Stimulated activated CD4-positive, alpha-beta T cell treated with anti-CD3 and anti-CD28 coated beads, Interleukin-1b, Interleukin-23, amount 100 ng/mL, for 1 hour (primary cell): ENCODE measurements at places on chromosomes 2 and 18.

GRCh38 chr2:88331239-88331638 is 121.3 kb downstream of the FOXI3 start:
- DNase-seq = no peak

DNA sequence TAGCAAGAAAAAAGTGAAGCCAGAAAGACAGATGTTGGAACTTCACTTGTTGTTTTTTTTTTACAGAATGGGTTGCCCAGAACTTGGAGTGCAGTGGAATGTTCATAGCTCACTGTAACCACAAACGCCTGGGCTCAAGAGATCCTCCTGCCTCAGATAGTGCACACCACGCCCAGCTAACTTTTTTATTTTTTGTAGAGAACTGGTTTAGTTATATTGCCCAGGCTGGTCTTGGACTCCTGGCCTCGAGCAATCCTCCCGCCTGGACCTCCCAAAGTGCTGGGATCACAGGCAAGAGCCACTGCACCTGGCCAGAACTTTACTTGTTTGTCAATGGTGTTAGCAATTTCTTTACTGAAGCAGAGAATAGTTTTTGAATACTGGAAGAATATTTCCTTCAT is 11.9 kb upstream of the ASPRV1 start:
- DNase-seq = no peak

GRCh38 chr18:57925706-57926105 is 118.3 kb upstream of the NEDD4L start:
- no peak for DNase-seq

DNA sequence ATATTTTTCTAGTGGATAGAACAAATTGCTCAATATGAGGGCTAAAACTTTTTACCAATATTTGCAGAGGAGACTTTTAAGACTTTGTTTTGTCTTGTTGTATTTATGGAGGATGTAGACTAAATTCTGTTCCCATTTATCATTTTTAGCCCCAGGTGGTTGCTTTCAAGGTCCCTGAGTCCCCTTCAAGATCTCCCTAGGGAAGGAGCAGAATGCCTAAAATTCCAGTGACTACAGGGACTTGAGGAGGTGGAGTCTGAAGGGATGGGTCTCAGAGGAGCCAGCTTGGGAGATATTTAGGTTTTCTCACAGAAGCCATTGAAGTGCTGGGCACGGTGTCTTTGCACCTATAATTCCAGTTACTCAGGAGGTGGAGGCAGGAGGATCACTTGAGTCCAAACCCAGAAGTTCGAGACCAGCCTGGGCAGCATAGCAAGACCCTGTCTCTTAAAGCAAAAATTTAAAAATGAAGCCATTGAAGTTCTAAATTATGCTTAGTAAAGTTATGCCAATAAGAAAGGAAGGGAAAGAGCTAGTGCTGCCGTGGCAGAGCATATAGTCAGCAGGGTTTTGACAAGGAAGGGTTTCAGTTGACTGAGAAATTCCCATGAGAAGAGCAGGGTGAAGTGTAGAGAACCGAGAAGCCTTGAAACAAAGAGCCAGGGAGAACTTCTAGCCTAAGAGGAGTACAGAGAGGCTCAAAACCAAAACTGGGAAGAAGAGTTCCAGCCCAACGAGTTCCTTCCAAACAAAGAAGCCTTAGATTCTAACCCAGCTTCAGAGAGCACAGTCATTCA is 43.4 kb downstream of the COMMD1 start:
- no peak for DNase-seq

DNA sequence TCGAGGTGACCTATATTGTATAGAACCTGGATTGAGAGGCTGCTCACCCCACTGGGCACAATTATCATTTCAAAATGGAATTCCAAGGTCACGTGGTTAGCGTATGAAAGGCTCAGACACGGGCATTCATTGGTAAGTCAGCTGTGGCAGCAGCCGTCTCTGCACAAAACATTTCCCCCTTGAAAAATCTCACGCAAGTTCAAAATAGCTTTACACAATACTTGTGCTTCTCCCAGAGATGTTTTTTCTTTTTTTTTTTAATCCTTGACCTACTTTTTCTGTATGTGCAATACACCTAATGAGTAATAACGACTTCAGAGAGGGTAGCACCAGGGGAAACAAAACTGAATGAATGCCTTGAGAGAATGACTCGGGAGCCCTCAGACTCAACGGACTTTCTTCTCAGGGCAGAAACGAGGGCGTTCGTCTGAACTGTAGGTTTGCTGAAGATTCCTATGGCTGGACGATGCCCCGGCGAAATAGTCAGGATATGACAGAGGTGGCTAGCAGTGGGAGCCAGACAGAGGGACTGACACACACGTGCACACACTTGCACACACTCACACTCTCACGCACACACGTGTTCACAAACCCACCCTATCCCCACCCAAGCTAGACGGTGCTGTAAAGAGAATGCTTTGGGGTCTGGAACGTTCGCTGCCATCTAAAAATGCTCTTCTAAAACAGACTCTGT is 77.8 kb downstream of the PDCL3 start:
- no peak for DNase-seq

GRCh38 chr2:150276737-150277136 is 210.7 kb downstream of the RND3 start:
- DNase-seq = no peak

DNA sequence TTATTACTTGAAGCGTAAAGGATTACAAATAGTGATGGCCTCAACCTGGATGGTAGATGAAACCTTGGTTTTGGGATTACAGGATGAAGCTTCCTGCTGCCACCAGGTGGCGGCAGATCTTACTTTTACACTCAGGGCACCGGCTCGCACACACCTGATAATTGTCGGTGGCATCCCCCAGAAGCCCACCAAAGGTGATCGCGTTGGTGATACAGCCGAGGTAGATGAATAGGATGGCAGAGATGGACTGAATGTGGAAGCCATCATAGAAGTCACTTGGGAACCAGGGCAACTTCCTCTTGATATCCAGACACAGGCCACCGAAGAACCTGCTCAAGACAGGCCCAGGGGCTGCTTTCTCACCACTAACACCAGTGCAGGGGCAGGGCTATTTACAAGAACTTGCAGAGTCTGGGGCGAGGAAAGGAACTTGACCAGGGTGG is 51.8 kb downstream of the MTHFD2 start:
- peak; percentile 7 for DNase-seq

DNA sequence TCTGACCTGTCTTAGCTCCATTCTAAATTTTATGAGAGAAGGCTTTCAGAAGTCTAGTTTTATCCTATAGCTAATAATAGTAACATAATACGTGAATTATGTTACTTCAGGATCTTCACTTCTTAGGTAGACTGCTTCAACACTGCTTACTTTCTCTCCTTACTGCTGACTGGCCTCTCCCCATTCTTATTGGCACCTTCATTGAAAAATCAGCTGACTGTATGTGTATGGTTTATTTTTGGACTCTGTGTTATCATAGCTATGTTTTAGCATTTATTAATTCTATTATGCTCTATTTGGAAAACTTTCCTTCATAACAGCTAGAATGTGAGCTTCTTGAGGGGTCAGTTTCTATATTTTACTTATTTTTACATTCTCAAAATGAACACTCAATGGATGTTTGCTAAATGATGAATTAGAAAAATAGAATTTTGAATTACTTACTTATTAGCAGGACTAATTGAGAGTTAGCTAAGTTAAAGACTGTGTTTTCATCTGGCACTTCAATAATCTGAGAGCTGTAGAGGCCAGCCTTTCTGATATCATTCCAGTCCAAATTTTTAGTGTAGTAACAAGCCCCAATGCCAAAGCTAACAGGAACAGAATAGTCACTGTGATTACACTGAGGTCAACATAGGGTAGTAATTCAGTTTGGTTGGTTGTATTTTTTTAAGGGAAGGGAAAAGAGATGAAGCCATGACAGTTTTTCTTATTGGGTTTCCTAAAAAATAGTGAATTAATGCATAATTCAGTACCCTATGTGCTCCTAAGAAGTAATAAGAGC is 92.3 kb downstream of the TTC27 start:
- DNase-seq = no peak

DNA sequence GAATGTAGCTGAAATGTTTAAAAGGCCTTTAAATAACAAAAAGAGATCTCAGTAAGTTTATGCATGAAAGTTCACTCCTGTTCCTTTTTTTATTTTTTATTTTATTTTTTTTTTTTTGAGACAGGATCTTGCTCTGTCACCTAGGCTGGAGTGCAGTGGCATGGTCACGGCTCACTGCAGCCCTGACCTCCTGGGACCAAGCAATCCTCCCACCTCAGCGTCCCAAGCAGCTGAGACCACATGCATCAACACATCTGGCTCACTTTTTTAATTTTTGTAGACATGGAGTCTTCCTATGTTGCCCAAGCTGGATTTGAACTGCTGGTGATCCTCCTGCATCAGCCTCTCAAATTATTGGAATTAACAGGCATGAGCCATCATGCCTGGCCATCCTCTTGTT is 84.3 kb downstream of the KANSL1L start:
- DNase-seq = no peak

DNA sequence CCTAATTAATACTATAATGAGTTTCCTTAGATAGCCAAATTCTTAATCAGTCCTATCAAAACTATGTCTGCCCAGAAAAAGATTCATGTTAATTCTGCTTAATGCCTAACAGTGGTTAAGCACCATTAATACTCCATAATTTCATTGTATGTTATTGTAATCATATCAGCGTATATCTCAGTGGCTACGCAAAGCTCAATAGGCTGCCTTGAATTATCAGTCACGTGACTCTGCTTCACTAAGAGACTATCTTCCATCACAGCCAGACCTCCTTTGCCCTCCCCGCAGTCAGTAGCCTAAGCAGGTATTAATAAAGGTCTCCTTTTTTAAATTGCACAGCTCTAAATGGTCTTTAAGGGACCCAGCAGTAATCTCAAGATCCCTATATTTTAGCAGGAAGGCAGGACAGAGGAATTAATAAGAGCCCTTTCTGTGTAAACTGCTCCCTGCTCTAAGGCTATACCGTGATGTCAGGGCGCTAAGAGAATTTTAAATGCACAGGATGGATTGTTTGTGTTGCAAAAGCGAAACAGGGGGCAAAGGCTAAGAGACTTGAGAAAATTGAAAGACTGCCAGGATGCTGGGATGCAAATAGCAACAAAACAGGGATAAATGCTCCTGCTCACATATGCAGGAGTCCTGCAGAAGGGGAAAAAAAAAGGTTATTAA is 215.6 kb upstream of the POU3F3 start:
- no peak for DNase-seq

GRCh38 chr2:239594019-239594771 is 193.4 kb upstream of the HDAC4 start:
- DNase-seq = no peak

- DNase-seq = no peak
Observed at GRCh38 chr2:113234721-113235346, 43.9 kb downstream of the PAX8 start.

DNA sequence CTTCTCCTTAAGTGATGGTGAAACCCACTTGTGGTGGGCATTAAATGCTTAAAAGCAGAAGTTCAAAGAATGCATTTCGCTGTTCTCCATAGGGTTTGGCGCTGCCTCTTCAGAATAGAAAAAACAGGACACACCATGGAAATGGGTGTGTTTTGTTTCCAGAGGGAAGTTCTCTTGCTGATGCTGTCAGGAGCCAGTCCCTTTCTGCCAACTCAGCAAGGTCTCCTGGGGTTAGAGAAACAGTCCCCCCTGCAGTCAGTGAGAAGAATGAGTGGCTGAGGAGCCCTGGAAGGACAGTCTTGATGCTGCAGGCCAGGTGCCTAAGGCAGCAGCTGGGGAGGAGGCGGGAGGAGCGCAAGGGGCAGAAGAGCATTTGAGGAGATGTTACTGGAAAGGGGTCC is 37.8 kb upstream of the ASAP2 start:
- DNase-seq = no peak

DNA sequence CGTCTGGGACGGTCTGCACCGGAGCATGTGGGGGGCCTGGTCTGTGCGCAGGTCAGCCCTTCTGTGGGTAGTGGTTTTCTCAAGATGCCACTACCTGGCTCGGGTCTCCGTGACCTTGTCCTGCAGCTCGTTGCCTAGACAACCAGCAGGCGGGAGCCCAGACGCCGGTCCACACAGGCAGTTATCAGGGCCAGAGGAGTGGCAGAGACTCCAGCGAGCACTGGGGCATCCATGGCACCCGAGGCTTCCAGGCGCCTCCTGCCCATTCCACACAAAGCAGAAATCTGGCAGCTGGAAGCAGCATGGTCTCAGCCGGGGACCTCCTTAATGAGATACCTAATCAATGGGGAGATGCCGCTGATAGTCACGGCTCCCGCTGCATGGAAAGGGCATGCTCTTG is 156.1 kb downstream of the FAM210A start:
- DNase-seq = no peak

GRCh38 chr18:37701967-37702366 is 136.4 kb upstream of the CELF4 start:
- DNase-seq = no peak

DNA sequence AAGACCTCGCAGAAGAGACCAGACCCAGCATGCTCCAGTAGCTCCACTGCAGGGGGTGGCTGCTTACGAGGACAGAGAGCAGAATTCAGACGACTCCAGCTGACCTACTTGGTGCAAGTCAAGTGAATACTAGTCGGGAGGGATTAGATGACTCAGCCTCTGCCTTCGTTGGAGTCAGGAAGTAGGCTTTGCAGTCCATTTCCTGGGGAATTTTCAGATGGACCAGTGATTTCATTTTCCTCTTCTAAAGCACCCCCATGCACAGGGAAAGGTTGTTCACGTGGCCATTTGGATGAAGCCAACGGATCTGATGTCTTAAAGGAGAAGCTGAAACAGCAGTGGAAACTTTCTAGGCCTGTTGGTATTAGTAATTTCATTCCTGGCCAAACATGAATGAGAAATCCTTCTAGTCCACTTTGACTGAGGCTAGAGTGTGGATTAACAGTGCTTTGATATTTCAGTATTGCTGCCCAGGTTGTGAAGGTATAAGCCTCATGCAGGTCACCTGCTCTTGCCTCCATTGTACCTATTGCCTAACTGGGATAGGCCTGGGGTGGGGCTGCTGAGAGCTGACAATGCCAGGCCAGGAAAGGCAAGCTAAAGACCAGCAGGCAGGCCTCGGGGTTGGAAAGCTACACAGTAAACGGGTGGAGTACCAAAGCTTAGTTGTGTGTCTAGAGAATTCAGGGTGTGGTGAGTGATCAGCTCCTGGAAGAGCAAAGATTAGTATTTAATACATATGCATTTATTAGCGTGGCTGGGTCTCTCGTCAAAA is 117.6 kb upstream of the FOSL2 start:
- no peak for DNase-seq

DNA sequence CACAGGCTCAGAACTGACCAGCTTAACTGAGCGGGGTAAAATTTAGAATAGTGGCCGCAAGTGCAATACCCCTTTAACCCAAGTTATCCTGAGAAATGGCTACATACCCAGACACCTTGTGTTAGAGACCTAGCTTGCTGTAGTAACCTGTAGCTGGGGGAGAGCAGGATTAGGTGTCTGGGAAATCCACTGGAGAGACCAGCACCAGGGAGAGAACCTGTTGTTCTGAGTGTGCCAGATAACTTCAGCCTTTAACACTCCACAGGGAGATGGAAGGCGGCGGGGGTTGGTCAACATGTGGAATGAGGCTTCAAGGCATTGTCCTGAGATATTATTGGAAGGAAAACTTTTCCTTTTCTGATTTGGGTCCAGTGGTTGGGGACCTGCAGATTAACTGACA is 356.0 kb downstream of the PTPRM start:
- no peak for DNase-seq

- no peak for DNase-seq
Observed at GRCh38 chr18:2588666-2589344, 17.4 kb downstream of the NDC80 start.

- DNase-seq = no peak
Observed at GRCh38 chr2:182649316-182649715, 66.7 kb upstream of the DNAJC10 start.

GRCh38 chr2:190976521-190976920 is 37.5 kb downstream of the STAT1 start:
- DNase-seq = no peak

GRCh38 chr2:162017233-162017632 is 56.8 kb downstream of the DPP4 start:
- no peak for DNase-seq
